ENCODE measurements at places on chromosomes 5 and 9.

GRCh38 chr9:89986190-89986589 lies 381.4 kb downstream of the GADD45G start:
- DNase-seq: no peak
- H3K36me3 ChIP-seq: no peaks in the 10 kb centered on the region
- H3K4me3 ChIP-seq: no peak overlapping the region
- H3K27ac ChIP-seq: no peak overlapping the region
- H3K4me1 ChIP-seq: peaks cover 20% of the 10 kb centered on the region

GRCh38 chr5:160956051-160956450 lies 104.0 kb upstream of the ATP10B start:
- H3K27me3 ChIP-seq: no peaks in the 10 kb centered on the region
- no peak overlapping the region for H3K27ac ChIP-seq
- DNase-seq: no peak
- H3K4me1 ChIP-seq: peaks cover 22% of the 10 kb centered on the region
- no peak overlapping the region for H3K4me3 ChIP-seq

GRCh38 chr9:94916956-94917355 lies 190.5 kb downstream of the AOPEP start:
- no peak overlapping the region for H3K4me3 ChIP-seq
- H3K4me1 ChIP-seq: peaks cover 63% of the 10 kb centered on the region
- H3K27me3 ChIP-seq: no peaks in the 10 kb centered on the region
- DNase-seq: no peak

GRCh38 chr9:131048332-131048731 lies 39.4 kb downstream of the LAMC3 start:
- no peak for DNase-seq
- H3K27me3 ChIP-seq: no peaks in the 10 kb centered on the region
- H3K4me1 ChIP-seq: no peaks in the 10 kb centered on the region
- H3K4me3 ChIP-seq: no peak overlapping the region
- H3K36me3 ChIP-seq: no peaks in the 10 kb centered on the region

DNA sequence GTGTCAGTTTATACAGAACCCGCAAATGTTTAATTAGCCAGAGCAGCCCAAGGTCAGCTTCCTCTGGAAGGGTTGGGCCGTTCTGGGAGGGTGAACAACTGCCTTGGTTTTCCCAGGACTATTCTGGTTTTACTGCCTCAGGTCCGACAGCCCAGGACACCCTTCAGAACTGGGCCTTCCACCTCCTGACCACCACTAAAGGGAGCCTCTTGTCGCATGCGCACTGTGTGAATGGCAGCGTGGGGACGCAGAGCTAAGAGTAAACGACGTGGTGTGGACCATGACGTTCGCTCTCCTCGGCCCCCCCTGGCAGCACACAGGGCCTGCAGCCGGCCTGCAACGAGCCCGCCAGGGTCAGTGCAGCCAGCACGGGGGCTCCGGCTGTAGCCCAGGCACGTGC lies 214.9 kb downstream of the FANCC start:
- DNase-seq: no peak
- no peak overlapping the region for H3K4me3 ChIP-seq
- H3K4me1 ChIP-seq: peaks cover 11% of the 10 kb centered on the region
- peaks cover 26% of the 10 kb centered on the region for H3K36me3 ChIP-seq
- H3K27ac ChIP-seq: no peak overlapping the region
- no peaks in the 10 kb centered on the region for H3K27me3 ChIP-seq

GRCh38 chr5:25964009-25964372 lies 1074.4 kb downstream of the CDH9 start:
- no peak overlapping the region for H3K4me3 ChIP-seq
- H3K27me3 ChIP-seq: no peaks in the 10 kb centered on the region
- H3K27ac ChIP-seq: no peak overlapping the region
- DNase-seq: no peak

DNA sequence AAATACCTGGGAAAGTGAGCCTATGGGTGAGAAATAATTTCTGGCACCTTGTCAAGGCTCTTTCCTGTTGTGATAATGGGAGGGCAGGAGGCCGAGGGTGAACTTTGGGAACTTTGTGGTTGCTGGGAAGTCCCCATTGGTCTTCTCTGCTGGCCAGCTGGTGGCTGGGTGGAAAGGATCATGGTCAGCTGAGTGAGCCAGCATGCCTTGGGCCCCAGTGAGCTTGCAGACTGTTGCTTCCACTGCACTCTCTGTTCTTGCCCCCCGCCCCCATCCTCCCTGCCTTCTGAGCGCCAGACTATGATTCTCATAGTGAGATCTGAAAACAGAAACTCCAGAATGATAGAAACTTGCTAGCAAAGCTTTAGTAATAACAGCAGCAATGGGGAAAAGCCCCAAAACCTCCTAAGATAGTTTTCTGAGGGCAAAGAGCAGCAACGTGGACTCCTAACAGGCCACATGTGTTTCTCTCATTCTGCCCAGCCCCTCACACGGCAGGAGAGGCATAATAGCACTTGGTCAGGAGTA lies 139.2 kb upstream of the SMARCA2 start:
- no peak for DNase-seq
- no peak overlapping the region for H3K4me3 ChIP-seq
- H3K27me3 ChIP-seq: peaks cover 2% of the 10 kb centered on the region

DNA sequence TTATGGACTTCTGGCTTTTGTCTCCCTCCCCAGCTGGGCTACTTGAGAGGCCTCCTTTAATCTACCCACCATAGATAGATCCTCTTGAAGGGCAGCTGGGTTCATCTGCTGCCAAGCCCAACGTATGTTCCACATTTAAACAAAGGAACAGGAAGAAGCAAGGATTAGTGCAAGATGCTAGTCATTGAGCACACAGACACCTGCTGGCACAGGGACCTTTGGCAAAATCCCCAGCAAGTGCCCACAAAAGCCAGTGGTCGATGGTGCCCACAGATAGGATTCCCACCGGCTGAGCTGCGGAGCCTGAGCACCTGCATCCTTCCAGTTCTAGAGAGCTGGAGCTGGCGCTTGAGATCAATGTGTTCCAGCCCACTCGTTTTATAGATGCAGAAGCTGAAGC lies 57.7 kb upstream of the SHB start:
- no peaks in the 10 kb centered on the region for H3K27me3 ChIP-seq
- H3K27ac ChIP-seq: no peak overlapping the region
- peaks cover 18% of the 10 kb centered on the region for H3K4me1 ChIP-seq
- H3K4me3 ChIP-seq: no peak overlapping the region
- peak; percentile 9 for DNase-seq

GRCh38 chr5:146447734-146448380 lies 724 bp downstream of the TCERG1 start:
- peaks cover 36% of the 10 kb centered on the region for H3K4me1 ChIP-seq
- H3K4me3 ChIP-seq: peak overlapping the region; percentile 97
- H3K36me3 ChIP-seq: peaks cover 19% of the 10 kb centered on the region
- H3K27me3 ChIP-seq: no peaks in the 10 kb centered on the region
- peak; percentile 70 for DNase-seq

DNA sequence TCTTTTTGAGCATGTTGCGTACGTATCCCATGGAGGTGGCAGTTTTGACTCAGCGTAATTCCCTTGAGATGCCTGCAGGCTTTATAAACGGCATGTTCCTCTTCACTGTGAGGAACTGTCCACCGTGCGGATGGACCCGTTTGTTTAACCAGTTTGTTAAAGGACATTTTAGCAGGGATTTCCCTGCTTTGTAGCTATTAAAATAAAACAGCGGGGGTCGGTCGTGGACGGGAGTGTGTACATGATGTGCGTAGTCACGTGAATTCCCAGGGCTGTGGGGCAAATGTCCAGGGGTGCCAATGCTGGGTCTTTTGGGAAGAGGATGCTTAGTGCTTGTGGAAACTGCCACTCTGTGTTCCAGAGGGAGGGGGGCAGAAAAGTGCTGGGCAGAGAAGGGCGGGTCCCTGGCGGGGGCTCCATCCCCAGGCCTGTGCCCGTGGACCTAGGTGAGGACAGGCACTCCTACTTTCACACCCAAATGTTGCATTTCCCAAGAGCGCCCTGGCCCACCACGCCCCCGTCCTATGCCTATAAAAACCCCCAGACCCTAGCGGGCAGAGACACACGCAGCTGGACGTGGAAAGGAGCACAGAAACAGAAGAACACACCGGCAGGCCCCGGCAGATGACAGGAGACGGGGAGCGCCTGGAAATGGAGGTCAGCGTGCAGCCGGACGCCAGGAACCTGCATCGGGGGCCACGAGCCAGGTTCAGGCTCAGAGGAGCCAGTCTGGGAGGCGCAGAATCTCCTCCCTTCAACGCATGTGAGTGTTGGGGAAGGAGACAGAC lies 4.0 kb upstream of the TERT start:
- peaks cover 6% of the 10 kb centered on the region for H3K36me3 ChIP-seq
- H3K27me3 ChIP-seq: peaks cover 17% of the 10 kb centered on the region
- no peaks in the 10 kb centered on the region for H3K4me1 ChIP-seq
- H3K4me3 ChIP-seq: no peak overlapping the region

DNA sequence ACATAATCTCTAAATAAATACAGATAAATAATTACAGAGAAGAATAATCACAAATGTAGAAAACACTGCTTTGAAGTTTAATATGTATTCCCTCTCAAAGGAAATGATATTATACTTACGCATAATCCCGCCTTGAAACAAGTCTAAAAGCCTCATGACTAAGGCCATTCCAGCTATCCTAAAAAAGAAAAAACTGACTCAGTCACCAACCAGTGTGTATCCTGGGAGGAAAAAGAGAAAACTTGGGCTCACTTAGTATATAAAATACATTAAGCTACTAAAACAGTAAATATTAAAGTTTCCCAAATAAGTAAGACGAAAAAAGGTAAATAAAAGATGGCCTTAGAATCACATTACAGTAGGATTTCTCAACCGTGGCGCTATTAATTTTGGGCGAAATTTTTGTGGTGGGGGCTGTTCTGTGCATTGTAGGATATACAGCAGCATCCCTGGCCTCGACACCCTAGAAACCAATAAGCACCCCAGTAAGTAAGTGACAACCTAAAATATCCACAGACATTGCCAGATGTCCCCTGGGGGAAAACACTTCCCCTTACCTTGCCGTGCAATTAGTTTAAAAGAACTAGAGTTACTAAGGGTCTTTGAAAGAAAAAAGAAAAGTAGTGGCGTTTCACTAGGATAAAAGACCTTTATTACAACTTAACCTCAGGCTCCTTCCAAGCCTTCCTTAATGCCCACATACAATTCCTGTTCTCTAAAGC lies 1.1 kb downstream of the HSPA9 start:
- peaks cover 63% of the 10 kb centered on the region for H3K36me3 ChIP-seq
- H3K27ac ChIP-seq: peak overlapping the region; percentile 100
- DNase-seq: no peak

DNA sequence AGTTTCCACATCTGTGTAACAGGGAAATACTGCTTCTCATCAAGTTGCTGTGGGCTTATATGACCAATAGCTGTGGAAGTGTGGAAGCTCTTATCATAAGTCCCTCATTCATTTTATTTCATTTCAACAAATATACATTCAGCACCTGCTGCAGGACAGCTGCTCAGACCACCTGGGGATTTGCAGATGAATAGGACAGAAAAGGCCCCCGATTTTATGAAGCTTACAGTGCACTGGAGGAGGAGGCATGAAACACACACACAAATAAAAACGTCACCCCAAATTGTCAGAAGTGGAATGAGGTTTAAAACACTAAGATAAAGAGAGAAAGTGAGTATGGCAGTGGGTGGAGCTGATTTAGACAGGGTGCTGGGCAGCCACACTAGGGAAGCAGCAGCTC lies 107.2 kb downstream of the DRD1 start:
- no peak for DNase-seq
- H3K4me3 ChIP-seq: no peak overlapping the region
- H3K27me3 ChIP-seq: peaks cover 29% of the 10 kb centered on the region
- H3K4me1 ChIP-seq: no peaks in the 10 kb centered on the region
- no peak overlapping the region for H3K27ac ChIP-seq

All from MCF 10A (cell line).